ENCODE measurements at places on chromosomes 7 and 10.

DNA sequence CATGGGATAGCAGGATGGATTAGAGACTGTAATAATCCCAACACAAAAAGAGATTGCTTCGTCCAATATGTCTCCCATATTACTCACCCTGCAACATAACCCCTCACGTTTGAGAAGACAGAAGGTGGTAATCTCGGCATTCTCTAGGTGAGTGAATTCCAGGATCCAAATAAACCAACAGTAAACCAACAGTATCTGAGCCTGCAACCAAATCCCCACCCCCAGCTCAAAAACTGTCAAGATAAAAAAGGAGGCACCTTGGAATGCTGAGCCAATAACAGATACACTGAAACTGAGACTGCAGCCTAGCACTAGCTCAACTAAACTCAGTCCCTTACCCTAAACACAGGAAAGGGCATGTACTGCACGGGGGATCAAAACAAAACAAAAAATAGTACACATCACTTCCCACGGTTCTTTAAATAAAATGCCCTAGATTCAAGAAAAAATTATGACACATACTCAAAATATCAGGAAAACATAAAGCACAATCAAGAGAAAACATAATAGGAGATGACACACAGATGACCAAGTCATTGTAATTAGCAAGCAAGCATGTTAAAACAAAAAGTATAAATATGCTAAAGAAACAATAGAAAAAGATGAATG, 28.0 kb downstream of the IPMK start:
- DNase-seq, result no peak

DNA sequence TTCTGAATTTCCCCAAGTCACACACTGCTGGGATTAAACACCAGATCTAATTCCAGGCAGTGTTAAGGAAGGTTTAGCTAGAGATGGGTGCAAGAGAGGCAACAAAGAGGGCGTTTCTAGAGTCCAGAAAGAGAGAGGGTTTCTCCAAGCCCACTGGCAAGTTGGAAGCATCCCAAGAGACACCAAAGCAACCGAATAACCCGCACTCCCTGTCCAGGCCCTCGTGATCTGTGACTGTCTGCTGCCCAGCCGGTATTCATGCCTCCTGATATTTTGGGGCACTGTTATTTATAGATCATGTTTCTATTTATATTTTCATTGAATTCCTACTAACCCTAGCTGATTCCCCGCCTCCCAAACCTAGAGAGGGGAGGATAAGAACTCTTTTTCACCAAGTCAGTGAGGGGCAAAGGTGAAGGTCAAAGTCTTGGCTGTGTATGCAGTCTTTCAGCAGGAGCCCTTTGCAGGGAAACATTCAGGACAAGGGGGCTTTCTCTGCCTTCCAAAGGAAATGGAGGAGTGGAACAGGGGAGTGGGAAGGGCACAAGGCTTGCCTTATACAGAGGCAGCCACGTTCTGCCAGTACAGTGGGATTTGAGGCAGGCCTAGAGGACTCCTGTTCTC, 103.6 kb downstream of the SH3PXD2A start:
- no peak for DNase-seq

DNA sequence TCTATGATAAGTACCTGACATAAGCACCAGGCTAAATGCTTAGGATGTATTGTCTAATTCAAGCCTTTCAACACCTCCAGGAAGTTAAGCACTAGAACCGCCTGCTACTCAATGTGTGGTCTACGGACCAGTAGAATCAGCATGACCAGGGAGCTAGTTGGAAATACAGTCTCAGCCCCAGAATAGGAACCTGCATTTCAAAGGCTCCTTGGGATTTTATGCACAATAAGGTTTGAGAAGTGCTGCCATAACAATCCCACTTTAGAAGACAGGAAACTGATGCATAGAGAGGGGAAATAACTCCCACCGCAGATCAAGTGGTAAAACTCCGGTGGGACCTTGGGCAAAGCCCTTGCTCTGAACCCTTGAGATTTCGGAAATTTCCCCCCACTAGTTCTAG, 8.8 kb upstream of the DUSP5 start:
- DNase-seq, result no peak

DNA sequence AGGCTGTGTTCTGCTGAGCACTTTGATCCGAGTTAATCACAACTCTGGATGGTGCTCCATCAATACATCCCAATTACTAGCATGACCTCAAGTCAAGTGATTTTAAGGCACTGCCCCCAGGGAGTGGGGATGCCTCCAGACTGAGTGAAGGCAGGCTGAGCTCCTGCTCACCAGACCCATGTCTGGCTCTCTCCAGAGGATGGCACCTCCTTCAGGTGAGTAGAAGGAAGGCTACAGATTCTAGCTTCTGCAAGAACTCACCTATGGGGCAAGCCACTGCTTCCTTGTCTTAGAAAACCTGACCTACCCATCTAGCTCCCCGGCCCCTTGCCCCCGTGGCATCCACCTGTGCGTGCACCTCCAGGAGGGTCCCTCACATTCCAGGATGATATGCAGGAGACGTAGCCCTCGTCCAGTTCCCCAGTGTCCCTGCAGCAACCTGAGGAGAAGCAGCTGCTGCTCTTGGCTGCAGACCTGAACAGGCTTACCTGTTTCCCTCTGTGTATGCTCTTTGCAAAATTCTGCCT, 390.3 kb downstream of the GRID1 start:
- no peak for DNase-seq

- DNase-seq, result no peak
Observed at GRCh38 chr7:22665923-22666322, 61.1 kb upstream of the IL6 start.

DNA sequence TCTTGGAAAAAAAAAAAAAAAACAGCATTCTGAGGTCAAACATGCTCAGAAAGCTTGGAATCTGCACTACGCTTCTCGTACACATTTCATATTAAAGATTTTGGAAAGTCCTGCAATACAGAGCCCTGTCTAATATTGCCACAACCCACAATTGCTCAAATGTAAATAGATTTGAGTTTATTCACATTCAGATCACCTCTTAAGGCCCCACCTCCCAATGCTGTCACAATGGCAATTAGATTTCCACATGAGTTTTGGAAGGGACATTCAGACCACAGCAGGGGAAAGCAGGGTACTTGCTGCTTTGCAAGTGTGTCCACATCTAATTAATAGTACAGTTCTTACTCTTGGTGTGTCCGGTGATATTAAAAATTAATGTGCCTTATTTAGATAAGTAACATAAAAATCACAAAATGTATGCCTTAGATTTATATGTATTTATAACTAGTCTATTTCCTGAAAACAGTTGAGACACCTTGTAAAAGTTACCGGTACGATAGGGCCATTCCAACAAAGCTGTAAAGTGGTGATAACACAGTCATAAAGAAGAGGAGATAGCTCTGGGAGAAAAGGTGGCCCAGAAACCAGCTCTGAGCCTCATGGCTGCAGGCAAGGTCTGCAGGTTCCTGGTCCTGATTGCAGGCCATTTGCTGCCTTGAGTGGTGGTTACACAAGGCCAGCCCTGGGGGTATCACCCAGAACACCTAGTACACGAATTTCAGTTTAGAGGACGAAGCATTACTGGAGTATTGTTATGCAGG, 27.9 kb downstream of the EGFR start:
- DNase-seq, result no peak

DNA sequence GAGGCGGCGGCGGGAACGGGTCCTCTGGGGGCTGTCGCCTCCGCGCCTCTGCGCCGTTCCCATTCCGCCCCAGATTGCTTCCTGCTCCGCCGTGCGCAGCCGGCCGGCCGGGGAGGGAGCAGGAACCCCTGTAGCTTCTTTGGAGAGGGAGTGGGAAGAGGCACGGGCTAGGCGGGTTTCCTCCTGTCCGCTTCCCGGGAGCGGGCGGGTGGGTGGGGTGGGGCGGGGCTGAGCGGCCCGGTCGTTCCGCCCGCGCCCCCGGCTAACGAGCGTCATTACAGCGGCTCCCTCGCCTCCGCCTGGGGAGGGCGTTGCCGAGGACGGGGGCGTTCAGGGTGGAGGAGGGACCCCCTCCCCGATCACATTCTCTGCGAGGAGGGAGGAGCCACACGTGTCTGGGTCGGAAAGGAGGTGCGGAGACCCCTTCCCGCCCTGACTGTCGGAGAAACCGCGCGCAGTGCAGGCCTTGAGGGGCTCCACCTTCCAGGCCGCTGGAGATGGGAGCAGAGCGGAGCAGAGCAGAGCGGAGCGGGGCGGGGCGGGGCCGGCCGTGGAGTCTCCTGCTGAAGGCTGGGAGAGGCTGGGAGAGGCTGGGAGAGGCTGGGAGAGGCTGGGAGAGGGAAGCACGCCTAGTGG, 39.7 kb downstream of the AGAP3 start:
- DNase-seq, result no peak

- DNase-seq, result no peak
Observed at GRCh38 chr7:12594122-12594897, 23.8 kb downstream of the SCIN start.

DNA sequence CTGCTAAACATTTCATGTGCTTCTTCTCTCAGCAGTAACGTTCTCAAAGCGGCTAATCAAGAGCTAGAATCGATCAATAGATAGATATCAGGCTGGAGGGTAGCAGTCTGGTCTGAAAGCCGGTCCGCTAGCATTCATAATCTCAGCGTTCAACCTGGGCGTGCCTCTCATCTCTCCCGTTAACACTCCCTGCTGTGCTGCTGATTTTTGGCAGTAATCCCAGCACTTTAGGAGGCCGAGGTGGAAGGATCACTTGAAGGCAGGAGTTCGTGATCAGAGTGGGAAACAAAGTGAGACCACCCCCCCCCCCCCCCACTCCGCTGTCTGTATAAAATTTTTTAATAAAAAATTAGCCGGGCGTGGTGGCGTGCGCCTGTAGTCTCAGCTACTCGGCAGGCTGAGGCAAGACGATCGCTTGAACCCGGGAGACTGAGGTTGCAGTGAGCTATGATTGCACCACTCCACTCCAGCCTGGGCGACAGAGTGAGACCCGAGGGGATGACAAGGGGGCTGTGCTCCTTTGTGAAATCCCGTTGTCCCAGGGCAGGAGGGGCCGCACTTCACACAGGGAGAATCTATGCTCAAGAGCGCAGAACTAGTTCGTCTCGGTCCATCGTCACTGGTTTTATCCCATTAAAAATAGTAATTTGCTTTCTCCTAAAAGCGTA, 624 bp upstream of the CEP55 start:
- peak; percentile 45 for DNase-seq

DNA sequence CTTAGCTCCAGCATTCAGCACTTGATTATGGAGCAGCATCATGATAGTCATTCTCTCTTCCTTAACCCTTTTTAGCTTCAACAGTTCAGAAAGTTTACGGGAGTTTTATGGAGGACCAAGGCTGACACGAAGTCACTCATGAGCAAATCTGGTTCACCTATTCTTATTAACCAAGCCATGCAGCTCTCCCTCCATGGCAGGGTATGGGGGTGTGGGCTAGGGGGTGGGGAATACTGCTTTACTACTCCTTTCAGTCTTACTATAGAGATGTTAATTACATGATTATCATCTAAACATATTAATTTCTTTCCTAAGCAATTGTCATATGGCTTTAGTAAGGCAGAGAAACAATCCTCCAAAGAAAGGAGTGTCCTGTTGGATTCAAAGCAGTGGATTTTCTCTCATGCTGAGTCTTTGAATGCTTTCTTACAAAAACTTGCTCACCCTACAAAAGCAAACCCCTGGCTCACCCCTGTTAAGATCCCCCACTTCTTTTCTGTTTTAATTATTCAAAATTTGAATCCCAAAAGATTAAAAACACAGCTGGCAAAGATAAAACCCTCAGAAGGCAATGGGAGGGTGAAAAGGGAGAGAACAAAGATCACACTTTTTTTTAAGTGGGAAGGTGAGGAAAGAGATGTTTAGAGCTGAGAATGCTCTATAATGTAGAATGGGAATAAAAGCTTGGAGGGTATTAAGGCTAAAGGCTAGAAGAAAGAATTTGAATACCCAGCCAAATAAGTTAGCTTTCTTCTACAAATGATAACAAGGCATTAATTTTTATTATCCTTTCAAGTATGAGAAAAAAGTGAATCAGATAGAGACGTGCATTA, 46.4 kb upstream of the SEMA3E start:
- no peak for DNase-seq

DNA sequence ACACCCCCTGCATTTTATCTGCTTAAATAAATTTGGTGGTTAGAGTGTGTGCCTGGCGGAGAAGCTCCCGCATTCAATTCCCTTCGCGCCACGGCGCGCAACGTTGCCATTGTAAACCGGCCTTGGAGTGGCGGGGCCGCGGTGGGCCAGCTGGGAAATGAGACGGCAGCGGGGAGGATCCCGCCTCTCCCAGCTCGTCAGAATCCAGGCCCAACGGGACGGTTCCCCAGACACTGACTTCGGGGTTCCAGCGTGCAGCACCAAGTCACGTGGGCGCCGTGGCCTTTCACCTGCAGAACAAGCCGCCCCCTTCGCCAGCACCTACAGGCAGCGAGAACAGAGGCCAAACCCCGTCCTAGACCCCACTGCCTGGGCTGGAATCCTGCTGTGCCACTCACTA, 103.4 kb downstream of the GRID1 start:
- DNase-seq, result no peak

DNA sequence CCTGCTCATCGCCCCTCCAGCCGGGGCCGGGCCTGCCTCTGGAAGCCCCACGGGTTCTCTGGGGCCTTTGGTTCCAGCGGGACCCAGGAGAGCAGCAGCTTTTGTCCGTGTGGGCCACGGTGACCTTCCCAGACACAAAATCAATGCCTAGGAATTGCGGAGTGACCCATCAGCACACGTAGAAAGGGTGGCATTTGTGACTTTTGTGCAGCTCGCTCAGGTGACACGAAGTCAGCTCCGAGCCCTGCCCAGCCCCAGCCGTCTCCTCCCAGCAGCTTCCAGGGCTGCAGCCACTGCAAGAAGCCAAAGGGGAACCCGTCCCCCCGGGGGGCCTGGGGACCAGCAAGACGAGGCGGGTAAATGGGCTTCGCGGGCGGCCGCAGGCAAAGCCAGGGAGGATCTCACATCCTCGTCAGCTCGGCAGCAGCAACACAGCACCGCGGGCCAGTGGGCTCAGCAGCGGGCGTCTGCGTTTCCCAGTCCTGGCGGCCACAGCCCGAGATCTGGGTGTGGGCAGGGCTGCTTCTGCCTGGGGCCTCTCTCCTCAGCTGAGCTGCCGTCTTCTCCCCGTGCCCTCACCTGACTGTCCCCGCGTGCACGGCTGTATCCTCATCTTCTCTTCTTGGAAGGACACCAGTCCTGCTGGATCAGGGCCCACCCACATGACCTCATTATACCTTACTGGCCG, 88.5 kb downstream of the PAXIP1 start:
- DNase-seq, result no peak

GRCh38 chr10:127897177-127897576, 4.4 kb upstream of the CLRN3 start:
- DNase-seq, result no peak

- no peak for DNase-seq
Observed at GRCh38 chr10:74233281-74233680, 82.3 kb downstream of the ADK start.

GRCh38 chr7:97149843-97150242, 32.3 kb downstream of the SDHAF3 start:
- no peak for DNase-seq

Measured in hematopoietic multipotent progenitor cell treated with erythropoietin and hydrocortisone succinate and interleukin-3 and kit ligand, for 15 days (in vitro differentiated cells).